ENCODE measurements at places on chromosomes 2 and 18.

DNA sequence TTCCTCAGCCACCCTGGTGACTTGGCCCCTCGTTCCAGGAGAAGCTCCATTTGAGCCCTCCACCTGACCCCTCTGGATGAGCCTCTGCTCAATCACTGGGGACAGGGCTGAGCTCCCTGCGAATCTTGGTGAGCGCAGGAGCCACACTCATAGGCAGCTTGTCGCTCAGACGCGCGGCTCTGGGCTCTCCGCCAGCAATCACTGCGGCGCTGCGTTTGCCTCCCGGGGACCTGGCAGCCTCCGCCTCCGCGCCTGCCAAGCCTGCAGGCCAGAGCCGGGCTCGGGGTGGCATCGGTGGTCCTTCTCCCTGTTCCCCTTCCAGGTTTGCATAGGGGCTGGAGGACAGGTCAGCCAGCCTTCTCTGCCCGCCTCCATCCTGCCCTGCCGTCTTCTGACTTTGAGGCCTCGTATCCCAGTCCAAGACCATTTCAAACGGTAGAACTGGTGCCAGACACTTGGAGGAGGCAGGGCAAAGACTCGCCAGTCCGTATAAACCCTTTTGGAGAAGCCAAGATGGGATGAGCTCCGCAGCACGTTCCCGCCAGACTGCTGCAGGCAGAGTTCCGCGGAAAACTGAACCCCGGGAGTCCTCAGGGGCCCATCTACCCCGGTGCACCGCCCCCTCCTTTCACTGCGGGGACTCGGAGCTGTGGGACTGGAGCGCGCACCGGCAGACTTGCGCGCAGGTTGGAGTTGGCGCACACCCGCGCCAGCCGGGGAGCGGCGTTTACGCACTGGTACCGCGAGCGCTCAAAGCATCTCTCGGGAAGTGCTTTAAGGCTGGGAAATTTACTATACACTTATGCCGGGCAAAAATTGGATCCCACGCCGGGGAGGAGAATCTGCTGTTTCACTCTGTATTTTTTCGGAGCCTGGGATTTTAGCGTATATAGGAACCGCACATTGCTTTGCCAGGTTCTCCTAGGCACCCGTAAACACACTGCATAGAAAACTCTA lies 1.1 kb upstream of the TACR1 start:
- DNase-seq: peak; percentile 52

GRCh38 chr2:26636935-26637334 lies 4.2 kb downstream of the CIB4 start:
- no peak for DNase-seq

- no peak for DNase-seq
Observed at GRCh38 chr2:105404736-105405135, 5.9 kb upstream of the FHL2 start.

DNA sequence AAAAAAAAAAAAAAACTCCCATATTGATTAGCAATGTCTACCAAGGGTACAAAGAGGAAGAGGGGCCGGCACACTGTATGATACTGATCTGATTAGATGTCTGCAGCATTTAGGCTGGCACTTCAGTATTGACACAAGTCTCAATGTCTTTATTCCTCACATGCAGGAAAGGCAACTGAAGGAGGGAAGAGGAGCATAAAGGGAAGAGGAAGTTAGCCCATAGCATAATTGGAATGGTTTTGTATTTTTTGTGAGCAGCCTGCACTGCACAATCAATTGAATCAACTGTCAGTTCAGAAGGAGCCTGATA lies 79.0 kb downstream of the DNER start:
- no peak for DNase-seq

GRCh38 chr2:88450925-88451810 lies 1.3 kb downstream of the FOXI3 start:
- DNase-seq: no peak

GRCh38 chr2:198371921-198372543 lies 567.6 kb downstream of the PLCL1 start:
- DNase-seq: no peak
